T-helper 9 cell (primary cell): ENCODE measurements at places on chromosomes 12 and 14.

DNA sequence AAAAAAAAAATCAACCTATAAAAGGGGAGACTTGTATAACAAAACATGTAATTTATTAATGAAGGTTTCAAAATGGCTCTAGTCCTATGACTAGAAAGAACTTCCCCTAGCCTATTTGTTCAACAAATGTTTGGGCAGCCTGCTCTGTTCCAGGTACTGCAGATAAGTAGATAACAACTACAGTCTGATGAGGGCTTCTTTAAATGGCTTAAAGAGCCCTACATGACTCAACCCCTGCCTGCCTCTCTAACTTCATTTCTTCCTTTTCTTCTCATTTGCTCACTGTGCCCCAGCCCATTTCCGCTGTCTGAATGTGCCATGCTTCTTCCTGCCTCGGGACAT lies 21.5 kb downstream of the ALDH6A1 start:
- no peak for DNase-seq

DNA sequence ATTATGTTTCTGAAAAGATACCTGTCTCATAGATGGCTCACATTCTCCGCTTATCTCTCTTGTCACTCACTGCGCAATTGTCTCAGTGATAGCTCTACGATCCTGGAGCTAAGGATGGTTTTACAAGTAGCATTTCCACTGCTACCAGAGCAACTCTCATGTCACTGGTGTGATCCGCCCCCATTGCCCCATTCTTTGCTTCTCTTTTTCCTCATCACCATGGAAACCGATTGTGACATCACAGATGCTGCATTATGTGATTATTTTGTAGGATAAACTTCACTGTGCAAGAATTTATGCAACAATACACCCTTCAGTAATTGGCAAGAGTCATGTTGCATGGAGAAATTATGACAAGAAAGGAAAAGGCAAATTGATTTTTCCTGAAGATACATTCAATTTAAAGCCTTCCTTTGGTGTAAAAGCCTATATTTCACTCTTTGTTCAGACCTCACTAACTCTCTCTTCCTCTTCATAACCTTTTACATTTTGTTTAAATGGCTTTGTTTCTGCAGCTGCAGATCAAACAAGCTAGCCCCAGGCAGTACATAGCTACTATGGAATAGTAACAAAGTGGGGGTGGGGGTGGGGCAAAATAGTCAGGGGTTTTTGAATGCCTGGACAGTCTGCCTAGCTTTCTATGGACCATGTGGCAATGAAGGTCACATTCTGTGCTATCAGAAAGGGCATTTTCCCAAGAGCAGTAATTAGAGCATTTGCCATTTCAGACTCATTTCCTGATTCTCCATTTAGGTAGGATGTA lies 539.8 kb downstream of the NRXN3 start:
- DNase-seq, result no peak

DNA sequence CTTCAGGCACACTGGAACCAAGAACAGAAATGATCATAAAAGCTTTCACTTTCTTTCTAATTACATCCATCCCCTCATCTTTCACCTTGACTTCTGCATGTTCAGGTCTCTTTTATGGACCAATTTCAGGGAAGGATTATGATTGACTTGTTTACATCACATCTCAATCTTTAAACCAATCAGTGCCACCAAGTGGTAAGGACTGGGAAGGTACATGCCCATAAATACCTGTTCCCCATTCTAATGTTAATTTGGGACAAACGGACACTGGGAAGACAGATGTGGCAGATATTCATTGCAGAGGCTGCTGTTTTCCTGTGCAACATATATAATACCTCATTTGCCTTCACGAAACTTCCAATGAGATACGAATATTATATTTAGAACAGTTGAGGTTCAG lies 978.1 kb downstream of the GALC start:
- no peak for DNase-seq

DNA sequence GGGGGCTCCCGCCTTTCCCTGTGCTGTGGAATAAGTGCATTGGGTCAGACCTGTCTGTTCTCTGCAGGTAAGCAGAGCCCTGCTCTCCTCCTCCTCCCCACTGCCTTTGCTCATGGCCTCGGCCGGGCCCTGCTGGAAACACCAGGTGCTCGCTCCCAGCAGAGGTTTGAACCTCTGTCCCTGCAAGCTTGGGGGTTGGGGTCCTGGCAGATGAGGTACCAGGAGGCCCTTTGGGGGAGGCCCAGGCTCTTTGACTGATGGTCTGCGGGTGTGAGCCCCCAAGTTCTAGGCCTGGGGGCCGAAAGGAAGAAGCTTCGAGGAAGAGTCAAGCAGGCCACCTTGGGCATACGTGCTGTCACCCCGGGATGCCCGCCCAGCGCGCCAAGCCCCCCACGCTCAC lies 22.1 kb upstream of the CEP170B start:
- DNase-seq, result no peak

DNA sequence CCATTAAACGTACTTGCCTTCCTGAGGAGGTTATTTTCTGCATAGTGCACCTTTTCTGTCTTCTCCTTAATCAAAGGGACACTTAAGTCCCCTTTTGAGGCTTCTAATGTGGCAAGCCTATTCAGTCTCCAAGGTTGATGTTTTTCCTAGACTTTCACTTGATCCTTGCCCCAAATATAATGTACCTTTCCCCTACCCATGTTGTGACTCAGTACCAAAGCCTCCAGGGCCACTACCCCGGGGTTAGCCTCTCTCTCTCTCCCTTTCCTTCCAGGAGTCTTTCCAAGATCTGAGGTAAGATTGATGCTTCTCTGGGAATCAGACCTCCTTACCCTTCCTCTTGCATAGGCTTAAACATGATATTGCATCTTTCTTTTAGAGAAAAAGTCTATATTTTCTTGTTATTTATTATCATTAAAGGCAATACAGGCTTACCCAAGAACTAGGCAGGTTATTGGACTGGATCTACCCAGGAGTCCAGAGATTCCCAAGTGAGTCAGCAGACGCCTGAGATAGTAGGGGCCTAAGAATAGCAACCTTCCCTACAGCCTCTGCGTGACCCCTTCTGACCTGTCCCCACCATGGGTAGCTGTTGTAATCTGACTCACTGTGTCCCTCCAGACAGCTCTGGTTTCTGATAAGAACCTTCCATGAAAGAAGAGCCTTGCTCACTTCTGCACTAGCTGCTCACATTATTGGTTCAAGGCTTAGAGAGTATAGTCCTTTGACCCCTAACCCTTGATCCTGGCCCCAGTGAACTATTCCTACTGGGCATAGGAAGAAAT lies 172.9 kb downstream of the ZFP36L1 start:
- no peak for DNase-seq

DNA sequence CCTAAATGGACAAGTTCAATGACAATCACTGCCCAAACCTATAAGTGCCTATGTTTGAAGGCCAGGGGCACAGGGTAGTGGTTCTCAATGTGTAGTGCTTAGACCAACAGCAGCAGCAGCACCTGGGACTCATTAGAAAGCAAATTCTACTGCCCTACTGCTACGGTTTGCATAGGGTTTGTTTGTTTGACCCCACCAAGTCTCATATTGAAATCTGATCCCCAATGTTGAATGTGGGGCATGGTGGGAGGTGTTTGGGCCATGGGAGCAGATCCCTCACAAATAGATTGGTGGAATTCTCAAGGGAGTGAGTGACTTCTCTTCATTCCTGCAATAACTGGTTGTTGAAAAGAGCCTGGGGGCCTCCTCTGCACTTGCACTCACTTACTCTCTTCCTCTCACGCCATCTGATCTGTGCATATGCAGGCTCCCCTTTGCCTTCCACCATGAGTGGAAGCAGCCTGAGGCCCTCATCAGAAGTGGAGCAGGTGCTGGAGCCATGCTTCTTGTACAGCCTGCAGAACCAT lies 39.5 kb downstream of the PPM1H start:
- no peak for DNase-seq

DNA sequence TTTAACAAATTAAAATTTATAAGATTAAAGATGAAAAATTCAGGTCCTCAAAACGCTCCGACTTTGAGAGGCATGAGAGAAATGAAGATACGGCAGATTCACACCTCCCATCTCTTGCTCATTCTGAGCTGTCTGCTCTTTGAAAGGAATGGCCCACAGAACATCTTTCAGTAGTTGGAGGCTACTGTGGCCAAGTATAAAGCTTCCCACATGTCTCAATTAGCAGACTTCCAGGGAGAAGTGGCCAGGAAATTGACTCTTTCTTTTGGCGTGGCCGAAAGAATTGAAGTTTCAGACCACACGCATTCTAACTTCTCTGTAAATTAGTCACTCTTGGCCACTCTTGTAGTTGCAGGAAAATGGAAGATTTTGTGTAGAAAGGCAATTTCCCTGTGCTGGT lies 129.2 kb downstream of the DIP2B start:
- no peak for DNase-seq

DNA sequence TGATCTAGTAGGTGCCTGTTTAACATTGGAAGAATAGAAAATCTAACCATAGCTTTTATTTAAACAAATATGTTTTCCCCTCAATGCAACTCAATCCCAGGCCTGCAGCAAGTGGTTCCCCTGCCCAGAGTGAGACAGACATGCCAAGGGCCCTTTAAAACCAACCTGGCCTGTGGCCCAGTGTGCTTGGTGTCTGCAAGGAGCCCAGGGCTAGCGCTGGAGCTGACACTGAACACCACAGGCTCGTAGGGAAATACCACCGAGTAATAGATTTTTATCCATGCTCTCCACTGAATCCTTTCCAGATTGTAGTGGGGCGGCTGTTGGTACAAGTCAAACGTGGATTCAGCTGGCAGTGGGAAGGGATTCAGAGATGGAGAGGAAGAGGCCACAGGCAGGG lies 95.6 kb upstream of the NRXN3 start:
- no peak for DNase-seq

DNA sequence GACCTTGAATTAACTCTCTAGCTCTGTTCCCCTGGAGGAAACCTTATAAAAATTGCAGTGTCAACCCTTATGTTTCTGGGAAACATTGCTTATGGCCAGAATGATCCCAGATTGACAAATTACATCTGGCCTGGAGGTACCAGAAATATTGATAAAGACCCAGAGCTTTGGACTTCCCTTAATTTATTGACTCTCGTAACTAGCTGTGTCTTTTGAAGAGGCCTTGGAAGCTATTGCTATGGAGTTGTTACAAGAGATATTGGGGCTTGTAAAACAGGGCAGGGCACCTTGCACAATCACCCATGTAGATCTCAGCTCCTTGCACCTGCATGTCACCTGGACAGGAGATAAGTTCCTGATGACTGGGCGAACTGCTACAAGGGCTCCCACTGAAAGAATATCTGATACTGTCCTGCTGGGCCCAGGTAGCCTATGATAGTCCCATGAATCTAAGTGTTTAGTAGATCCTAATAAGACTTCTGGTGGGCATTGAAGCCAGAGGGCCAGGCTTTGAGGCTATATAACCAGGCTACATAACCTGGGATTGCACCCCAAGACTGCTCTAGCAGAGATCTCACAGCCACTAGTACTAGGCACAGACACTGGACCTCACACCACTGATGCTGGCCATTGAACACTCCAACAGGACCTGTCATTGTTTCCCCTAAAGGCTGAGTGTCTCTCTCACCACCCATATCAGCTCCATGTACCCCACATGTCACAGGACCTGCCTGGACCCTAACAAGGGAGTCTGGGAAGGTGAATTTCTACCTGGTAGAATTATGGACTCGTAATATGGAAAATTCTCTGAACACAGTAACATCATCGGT lies 135.7 kb upstream of the PWP1 start:
- DNase-seq, result no peak

DNA sequence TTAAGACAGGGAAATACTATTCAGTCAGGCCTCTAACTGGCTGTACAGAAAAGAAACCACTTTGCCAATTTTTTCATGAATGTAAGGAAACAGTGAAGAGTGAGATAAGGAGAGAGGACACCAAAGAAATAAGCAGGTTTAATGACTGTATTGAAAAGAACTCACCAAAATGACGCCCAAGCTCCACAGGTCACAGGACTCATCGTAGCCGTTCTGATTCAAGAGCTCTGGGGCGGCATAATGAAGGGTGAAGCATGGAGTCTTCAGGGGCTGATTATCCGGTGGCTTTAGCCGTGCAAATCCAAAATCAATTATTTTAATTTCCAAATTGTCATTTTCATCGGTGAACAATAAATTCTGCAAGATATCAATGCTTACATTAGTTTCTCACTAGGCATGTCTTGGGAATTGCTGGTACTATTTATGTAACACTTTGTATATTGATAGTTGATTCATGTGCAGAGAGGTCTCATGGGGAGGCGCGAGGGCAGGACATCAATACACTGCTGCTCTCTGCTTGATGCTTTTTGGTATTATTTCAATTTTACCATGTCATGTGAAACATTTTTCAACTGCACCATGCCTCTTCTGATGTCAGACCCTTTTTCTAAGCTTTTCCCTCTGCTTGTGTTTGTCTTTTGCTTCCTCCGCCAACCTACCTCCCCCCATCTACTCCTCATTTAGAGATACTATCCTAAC lies 74.2 kb upstream of the TTC7B start:
- no peak for DNase-seq

DNA sequence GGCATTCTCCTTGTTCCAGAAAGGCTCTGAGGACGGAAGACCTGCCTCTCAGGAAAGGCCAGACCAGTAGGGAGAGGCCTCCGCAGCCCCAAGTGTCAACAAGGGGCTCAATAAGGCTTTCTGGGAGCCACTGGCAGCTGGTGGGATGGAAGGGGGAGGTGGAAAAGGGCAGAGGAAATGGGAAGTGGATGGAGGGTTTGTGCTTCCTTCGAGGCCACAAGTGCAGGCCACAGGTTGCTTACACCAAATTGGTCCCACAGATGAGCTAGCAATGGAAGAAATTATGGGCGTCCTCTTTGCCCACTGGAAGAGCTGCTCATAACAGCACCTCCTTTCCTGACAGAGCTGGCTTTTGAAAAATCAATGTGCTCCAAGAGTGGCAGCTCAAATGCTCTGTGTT lies 28.2 kb downstream of the P2RX4 start:
- DNase-seq, result no peak

DNA sequence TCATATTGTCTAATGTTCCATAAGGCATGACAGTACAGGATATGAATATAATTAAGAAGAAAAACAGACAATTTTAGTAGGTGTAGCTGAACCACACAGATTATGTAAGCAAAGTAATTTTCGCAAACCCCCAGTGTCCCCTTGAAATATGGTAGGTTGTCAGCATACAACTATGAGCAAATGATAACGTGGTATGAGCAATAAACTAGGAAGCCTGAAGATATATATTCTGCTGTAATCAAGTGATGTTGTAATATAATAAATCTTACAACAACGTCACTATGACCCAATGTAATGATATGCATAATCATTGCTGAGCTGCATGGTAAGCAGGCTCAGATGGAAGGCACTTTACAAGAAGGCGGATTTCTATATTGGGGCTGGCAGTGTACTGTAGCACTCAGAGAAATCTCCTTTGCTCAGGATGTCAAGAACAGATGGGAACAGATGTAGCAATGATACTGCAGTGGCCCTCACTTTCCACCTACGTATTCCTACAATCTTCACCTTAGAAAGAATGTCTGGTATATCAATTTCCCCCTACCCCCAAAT lies 47.8 kb upstream of the MYF6 start:
- no peak for DNase-seq
